Tibial nerve (tissue), 4 donors: ENCODE measurements at places on chromosomes 6 and 20.

- DNase-seq, result no peak
These were observed 17.5 kb downstream of the COL12A1 start for GRCh38 chr6:75188221-75188925.

DNA sequence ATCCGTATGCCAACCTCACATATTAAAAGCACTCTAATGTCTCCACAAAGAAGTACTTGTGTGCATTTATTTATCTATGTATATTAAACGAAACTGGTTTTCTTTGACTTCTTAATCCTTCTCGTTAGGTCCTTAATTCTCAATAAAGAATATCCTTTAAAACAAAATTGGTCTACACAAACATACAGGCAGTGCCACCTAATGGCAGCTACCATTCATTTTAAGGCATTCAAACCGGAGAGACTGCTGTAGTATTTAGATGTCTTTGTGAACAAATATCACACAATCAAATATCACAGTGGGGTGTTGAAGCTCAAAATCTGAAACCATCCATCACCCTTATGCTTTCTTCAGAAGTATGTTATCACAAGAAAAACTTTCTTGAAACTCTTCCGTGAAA, 96.6 kb upstream of the IRAK1BP1 start:
- DNase-seq, result no peak

DNA sequence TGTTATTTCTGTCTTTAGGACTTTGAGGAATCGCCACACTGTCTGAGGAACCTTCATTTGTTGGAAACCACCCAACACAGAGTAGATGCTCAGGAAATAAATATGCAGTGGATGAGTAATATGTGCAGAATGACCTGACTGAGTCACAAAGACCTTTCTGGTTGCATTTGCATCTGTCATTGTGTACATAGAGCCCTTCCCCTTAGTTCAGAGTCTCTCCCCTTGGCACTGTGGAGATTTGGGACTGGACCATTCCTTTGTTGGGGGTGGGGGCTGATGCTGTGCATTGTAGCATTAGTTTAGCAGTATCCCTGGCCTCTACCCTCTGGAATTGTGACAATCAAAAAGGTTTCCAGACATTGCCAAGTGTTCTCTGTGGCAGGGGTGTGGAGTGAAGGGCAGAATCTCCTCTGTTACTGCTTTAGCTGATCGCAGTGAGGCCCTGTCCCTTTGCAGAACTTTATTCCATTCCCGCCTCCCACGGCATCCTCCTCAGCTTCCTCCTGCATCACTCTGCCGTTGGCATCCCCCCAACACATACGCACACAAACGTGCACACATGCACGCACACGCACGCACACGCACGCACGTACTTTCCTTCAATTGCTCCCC, 64.5 kb downstream of the EYA2 start:
- DNase-seq, result no peak

GRCh38 chr6:53431704-53432103, 83.0 kb upstream of the ELOVL5 start:
- DNase-seq, result no peak

DNA sequence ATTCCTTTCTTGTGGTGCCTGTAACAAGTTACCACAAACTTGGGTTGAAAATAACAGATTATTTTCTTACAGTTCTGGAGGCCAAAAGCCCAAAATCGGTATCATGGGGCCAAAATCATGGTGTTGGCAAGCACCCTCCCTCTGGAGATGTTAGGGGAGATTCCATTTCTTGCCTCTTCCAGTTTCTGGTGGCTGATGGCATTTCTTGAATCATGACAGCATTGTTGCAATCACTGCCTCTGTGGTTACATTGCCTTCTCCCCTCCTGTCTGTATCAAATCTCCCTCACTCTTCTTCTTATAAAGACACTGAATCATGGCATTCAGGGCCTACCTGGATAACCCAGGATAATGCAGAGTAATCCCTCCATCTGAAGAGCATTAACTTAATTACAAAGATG, 17.9 kb upstream of the TENT5A start:
- no peak for DNase-seq

GRCh38 chr20:20204256-20204655, 151.9 kb downstream of the CFAP61 start:
- no peak for DNase-seq

DNA sequence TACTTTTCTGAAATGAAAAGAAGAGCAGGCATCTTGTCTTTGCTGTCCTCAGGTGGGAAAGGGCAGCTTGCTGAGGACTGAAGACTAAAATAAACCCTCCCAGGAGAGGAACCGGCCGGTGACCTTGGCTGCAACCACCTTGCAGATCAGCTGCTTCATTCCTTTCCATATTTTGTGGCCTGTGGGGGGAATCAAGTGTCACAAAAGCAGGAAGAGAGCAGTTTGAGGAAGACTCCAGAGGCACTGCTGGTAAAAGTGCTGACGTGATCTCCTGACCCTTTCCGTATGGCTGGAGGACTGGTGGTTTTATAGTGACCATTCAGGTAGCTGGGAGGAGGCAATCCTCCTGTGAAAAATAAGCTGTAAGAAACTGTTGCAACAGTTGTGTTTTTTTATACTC, 157.0 kb downstream of the PLCB4 start:
- no peak for DNase-seq

DNA sequence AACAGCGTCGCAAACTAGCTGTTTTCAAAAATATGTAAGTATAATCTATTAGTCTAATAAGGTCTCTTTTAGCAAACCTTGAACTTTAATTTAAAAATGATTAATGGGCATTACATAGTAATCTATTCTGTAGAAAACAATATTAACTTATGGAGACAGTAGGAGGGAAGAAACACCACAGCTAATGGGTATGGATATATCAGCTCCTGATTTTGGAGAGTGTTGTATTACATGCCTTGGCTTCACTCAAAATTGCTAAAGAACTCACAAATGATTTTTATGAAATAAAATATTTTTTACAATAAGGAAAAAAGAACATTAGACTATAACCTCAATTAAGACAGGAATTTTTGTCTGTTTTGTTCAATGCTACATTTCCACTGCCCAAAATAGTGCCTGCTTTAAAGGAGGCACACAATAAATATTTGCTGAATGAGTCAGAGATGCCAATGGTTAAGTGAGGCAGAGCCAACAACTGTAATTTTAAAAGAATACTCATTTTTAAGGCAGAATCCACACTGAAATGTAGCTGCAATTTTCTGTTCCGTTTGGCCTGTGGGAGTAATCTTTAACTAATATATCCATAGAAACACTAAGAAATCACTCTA, 15.7 kb downstream of the ATG5 start:
- no peak for DNase-seq

- no peak for DNase-seq
These were observed 431.9 kb upstream of the GJE1 start for GRCh38 chr6:141700819-141701218.

GRCh38 chr20:57647006-57647932, 27.0 kb upstream of the ZBP1 start:
- no peak for DNase-seq

GRCh38 chr6:132866762-132867449, 52.5 kb downstream of the RPS12 start:
- no peak for DNase-seq

GRCh38 chr6:160300076-160300695, 41.6 kb upstream of the SLC22A2 start:
- DNase-seq, result no peak

DNA sequence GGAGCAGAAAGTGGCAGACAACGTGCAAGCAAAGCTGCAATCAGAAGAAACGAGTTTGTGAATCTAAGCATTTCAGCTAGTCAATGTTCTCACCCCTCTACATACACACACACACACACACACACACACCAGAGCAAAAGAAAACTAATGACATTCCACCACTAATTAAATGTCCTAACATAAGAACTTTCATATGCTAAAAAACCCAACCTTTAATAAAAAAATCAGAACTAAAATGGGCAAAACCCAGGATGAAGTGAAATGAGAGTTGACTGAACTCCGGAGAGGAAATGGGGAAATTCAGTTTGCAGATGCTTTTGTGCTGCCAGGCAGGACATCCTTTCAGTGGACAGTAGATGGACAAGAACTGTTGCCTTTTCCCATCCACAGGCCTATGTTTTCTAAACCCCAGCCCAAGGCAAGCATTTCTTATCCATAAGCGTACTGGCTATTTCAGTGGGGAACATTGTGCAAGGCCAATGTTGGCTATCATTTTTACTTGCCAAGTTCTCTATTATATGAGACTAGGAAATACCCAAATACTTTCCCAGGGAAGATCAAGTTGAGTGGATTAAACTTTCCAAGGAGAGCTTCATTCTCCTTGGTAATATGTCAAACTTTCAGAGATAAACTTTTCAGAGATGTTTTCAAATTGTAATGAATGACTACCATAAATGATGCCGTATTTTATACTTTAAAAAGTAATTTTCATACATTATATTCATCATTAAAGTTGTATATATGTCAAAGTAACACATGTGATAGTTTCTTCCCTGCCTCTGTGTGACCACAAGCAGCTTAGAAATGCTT, 27.3 kb downstream of the RIN2 start:
- no peak for DNase-seq

GRCh38 chr6:34189806-34190503, 44.1 kb upstream of the GRM4 start:
- DNase-seq, result no peak

GRCh38 chr6:116969211-116969863, 92.3 kb downstream of the RFX6 start:
- DNase-seq, result no peak

- DNase-seq, result no peak
These were observed 164.6 kb upstream of the RALGAPA2 start for GRCh38 chr20:20877079-20877478.

GRCh38 chr20:24465159-24465558, 4.3 kb upstream of the SYNDIG1 start:
- DNase-seq, result no peak

DNA sequence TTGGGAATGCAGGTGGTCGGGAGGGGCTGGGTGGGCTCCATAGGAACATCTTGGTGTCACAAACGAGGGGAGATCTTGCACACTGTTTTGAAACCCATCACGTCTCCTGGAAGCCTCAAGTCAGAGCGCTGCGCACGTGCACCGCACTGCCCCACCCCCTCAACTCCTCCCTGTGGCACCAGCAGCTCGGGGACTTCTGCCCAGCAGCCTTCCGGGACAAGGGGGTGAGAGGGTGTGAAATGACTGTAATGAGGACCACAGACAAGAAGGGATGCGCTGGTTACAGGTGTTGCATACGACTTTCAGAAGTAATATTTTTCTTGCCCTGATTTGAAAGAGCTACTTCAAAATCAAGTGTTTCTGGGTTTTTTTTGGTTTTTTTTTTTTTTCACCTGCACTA, 60.3 kb downstream of the FOXC1 start:
- no peak for DNase-seq

- no peak for DNase-seq
These were observed 163.4 kb downstream of the UBE3D start for GRCh38 chr6:82902290-82902689.

GRCh38 chr20:32391003-32391402, 32.9 kb downstream of the ASXL1 start:
- no peak for DNase-seq

- no peak for DNase-seq
These were observed 588.4 kb upstream of the BTBD3 start for GRCh38 chr20:11329271-11329670.

DNA sequence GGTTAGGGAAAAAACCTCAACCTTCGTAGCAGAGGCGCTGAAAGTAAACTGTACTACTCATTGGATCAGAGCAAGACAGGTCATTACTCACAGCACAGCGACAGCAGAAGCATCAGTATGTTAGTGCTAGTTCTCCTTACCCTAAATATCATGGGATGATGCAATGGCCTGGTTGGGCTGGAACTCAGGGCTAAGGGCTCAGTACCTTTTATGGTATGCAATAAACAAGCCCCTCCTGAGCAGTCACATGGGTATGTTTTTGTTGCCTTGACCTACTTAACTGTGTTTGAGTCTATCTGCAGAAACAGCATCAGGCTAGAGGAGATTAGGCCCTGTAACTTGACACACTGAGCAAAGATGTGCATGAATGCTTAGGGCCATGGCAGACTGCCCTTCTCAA, 369.4 kb upstream of the IMPG1 start:
- no peak for DNase-seq

DNA sequence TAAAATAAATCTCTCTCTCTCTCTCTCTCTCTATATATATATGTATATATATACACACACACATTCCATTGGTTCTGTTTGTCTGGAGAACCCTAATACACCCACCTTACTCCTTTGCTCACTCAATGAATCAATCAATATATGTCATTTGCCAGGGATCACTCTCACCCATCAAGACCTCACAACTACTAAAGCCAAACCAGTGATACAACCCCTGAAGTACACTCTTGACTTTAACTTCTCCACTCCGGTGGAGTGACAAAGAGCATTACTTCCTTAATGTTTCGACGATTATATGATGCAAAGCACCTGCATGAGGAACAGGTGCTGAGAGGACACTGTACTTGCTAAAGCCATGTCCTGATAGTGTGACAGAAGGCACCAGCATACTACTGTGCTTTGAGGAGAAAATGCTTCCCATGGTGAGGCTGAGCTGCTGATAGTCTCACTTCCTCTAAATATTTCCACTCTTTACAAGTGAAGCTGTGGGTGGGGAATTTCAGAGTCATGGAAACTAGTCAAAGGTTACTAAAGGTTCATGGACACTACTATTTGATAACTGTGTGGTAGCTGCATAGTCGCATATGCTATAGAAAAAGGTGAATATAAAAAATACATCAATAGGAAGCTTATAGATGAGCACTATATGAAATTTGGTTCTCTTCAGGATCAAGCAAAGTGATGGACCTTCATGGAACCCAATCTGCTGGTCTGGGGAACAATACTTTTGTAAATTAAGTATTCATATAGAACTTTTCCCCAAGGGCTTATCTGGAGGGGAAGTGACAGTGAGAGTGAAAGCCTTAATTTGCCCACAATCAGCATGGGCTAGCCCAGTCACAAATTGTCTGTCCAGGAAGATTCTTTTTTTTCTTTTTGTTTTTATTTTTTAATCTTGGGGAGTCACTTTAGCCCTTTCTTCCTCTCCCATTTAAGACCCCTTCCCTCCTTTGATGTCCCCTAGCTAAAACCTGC, 141.9 kb upstream of the NEDD9 start:
- DNase-seq, result no peak

- DNase-seq, result no peak
These were observed 8.8 kb downstream of the CLDN20 start for GRCh38 chr6:155272353-155273232.

- DNase-seq, result no peak
These were observed 17.1 kb downstream of the TTLL2 start for GRCh38 chr6:167341665-167342655.

- DNase-seq, result no peak
These were observed 752.5 kb downstream of the QKI start for GRCh38 chr6:164166996-164167395.

DNA sequence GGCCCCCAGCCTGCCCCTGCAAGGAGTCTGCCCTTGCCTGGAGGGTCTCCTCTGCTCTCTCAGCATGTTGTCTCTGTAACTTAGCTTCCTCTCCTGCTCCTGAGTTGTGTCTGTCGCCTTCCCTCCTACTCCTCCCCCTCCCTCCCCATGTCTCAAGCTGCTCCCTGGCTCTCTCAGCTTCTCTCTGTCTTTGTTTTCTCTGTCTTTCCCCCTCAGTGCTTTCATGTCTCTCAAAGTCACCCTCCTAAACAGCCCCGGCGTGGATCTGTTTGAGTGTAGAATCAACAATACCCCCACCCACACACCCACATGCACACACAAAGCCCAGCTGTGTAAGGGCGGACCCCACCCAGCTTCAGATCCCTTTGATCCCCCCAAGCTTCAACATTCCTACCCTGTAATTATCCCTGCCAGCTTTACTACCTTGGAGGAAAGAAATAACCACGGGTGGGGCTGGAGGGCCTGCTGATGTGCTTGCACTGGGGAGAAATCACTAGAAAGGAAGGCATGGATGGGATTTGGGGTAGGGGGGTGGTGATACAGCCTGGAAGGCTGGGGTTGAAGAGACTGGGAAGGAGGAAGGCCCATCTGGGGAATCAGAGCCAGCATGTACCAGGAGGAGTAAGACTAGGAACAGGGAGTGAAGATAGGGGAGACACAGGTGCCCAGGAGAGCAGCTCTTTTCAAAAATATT, 1.0 kb upstream of the LY6G6D start:
- no peak for DNase-seq
